ENCODE measurements at places on chromosomes 2 and 18.

GRCh38 chr18:21968338-21968737 is 201.1 kb upstream of the GATA6 start:
- no peak for DNase-seq

GRCh38 chr18:28043631-28044030 is 133.3 kb downstream of the CDH2 start:
- no peak for DNase-seq

GRCh38 chr2:102208774-102209173 is 22.0 kb downstream of the IL1RL2 start:
- DNase-seq: no peak

DNA sequence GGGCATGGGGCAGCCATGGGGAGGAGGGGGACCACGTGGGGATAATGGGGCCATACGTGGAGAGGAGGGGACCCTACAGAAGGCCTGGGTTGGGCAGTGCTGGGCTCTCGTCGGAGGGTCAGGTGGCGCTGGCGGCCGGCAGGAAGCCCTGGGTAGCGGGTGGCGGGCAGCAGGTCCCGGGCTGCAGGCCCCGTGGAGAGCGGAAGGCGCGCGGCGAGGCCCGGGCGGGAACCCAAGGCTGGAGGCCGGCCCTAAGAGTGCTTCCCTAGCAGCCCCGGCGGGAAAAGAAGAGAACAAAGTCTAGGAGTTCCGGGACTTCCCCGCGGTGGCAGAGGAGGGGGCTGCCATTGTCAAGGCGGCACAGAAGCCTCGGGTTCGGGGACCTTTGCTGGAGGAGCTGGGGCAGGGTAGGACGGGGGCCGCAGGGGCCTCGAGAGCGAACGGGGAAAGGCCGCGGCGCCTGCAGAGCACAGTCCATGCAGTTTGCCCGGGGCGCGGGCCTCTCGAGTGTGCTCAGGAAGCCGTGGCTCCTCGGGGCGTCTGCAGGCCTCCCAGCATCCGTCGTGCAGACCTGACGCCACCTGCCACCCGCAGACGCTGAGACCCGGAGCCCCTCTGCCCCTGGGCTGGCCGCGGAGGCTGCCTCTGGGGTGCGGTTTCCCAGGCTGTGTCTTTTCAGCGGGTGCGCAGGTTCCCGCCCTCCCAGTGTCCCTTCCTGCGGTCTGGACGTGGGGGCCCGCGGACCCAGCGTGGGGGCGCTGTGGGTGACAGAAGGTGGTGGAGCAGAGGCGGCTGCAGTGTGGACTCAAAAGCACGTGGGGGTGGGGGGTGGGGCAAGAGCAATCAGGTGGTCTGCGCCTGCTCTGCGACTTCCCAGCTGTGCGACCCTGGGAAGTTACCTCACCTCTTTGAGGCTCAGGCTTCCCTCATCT is 19.4 kb upstream of the NCL start:
- DNase-seq: no peak

GRCh38 chr2:52264488-52264887 is 1232.6 kb upstream of the NRXN1 start:
- DNase-seq: peak; percentile 35

- no peak for DNase-seq
These were observed 121.0 kb downstream of the MYO3B start for GRCh38 chr2:170298861-170299429.

DNA sequence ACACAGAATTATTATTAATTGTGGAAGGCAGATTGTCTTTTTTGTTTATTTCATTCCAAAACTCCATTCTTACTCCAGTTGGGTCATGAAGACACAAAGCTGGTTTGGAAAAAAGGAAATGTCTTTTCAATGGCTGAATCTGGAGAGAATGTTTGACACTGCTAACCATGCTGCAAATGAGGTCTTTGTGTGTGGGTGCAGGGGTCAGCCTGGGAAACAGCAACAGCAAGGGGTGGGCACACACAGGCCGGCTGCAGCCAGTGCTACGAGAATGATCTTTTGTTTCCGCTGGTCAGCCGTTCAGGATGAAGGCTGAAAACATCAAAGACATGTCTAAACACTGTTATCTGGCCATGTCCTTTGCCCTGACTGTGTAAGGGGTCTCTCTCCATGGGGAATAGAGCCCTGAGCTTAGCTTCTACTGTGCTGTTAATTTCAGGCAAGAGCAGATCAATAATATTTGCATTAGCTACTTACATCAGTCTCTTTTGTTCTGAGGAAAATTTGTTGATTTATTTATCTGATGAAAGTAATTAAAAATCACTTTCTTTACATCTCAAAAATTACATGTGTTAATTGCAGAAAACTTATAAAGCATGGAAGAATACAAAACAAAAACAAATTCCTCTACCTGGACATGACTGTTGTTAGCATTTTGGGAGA is 33.3 kb upstream of the E2F6 start:
- no peak for DNase-seq

DNA sequence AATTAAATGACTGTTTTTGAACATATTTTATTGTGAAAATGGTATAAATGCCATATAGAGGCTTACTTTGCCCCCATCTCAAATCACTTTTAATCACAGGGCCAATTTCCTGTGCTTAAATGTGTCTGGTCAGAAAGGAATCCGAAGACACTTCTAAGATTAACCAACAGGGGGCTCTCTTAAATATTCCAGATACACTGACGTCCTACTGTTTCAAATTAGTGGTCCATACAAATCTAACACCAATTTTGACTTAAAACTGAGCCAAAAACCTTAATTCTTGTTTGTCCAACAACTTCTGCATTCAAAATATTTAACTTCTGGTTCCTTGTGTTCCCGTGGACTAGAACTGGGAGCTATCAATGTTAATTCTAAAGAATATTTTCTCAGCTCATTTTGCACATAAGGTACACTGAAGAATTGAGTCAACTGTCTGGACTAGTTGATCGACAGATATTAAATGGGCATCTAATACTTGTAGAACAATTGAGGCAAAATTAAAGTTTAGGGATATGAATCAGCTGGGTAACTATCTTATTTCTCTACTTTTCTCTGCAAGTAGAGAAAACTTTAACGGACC is 557.5 kb downstream of the ARHGAP15 start:
- DNase-seq: peak; percentile 9

- no peak for DNase-seq
These were observed 17.6 kb upstream of the SLC9A2 start for GRCh38 chr2:102601730-102602129.

GRCh38 chr2:54546518-54546917 is 90.4 kb downstream of the SPTBN1 start:
- no peak for DNase-seq

GRCh38 chr18:11529081-11529480 is 80.3 kb upstream of the SLC35G4 start:
- DNase-seq: no peak

GRCh38 chr2:107174171-107174570 is 288.2 kb upstream of the ST6GAL2 start:
- no peak for DNase-seq

GRCh38 chr2:53941749-53942148 is 29.0 kb downstream of the PSME4 start:
- no peak for DNase-seq

DNA sequence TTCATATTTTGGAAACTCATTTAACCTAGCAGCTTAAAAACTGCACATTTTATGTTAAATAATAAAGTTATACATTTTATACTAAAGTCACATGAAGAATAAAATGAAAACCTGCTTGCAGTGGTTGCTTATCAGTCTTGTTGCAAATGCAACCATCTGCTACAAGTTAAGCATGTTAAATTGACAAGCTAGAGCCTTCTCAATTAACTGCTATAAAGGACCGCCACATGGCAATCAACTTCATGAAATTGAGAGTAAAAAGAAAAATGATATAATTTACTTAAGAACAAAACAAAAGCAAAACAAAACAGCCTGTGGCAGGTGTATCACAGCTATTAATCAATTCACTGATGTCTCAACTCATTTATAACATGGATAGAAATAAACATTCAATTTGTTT is 78.7 kb downstream of the RTTN start:
- no peak for DNase-seq

- DNase-seq: no peak
These were observed 88.2 kb upstream of the HNRNPA3 start for GRCh38 chr2:177124371-177124770.

DNA sequence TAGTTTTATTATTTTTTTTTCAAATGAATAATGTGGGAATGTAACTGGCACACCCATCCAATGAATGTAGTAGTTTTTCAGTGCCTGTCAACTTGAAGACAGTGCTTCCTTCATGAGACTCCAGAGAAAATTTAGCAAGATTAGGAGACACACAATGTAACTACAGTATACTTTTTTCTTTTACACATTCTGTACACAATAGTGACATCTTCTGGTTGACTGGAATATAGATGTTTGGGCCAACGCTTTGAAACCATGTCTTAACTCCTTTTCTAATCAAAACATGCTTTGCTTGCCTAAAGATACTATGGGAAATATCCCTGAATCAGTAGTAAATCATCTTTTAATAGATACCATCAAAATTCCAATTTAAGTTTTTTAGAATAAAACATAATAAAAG is 229.5 kb upstream of the ZC3H15 start:
- DNase-seq: no peak

DNA sequence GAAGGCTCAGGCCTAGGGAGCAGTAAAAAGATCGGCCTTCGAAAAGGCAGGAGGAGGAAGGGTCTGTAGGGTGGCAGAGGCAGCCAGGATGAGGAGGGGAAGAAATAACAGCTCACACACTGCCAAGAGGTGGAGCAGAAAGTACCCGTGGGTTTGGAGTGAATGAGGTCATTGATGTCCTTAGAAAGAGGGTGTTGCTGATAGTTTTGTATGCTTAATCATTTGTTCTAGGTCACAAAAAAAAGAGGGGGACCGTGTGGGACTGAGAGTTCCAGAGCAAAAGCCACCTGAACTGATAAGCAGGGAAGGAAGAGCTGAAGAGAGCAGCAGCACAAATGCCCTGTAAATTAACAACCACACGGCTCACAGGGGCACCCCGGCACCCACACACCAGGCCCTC is 140.4 kb downstream of the FAM161A start:
- DNase-seq: no peak

- DNase-seq: no peak
These were observed 725 bp downstream of the FBXO48 start for GRCh38 chr2:68466361-68466777.

DNA sequence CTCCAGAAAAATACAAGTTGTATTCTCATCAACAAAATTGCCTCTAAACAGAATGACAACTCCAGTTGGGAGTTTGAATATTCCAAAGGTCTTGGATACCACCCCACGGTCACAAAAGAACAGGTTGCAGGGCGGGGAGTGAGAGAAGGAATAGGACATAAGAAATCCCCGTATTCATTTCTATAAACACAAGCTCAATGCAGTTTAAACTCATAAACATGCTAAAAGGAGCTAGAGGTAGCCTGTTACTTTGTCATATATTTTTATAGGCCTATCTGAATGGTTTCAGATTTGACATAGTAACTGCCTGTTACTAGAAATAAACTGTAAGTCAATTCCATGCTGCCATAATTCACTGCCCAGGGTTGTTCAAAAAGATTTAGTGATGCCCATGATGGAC is 567.5 kb downstream of the BCL11A start:
- DNase-seq: no peak

GRCh38 chr2:29618024-29618423 is 303.4 kb downstream of the ALK start:
- DNase-seq: no peak

GRCh38 chr2:69545477-69545932 is 98.0 kb downstream of the AAK1 start:
- no peak for DNase-seq

DNA sequence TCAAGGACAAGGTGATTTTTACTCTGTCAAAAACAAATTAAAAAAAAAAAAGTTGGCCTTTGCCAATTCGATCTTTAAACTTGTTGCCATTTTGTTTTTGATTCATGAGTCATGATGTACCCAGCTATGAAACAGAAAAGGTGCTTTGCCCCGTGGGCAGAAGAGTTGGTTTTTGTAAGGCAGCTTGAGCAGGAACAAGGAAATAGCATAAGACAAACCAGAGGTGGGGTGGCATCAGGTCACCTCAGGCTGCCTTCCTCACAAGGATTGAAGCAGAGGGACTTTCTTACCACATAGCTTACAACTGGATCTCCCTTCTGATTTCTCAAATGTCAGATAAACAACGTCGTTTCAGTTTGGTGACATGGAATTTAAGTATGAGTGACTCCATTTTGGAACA is 123.8 kb downstream of the ARL4C start:
- no peak for DNase-seq

DNA sequence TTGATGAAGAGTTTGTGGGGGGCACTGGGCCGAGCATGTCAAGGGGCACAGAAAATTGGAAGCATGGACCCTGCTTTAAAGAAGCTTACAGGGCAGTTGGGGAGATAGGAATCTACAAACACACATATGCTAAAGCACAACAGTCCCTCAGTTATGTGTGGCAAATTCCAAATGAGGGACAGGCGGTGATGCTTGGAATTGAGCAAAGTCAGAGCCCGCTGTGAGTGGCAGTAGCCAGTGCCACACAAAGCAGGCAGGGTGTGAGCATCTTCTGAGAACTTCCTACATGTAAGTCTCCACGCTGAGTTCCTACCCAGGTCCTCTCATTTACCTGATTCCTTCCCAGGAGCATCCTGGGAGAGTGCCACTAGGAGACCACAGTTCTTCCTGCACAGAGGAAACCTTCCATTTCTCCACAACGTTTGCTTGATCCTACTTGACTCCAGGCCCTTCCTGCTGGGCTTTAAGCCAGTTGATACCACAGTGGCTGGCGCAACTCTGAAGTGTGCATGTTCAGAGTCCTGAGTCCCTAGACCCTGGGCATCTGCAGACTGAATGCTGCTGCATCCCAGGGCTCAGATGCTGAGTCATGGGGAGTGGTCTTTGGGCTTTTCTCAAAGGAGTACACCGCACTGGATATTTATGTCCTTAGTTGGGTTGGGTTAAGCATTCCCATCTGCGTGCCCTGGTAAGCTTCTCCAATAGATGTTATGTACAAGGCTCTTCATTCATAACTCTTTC is 287.3 kb upstream of the REV1 start:
- DNase-seq: no peak

GRCh38 chr18:55269622-55270021 is 310.4 kb upstream of the CCDC68 start:
- no peak for DNase-seq

All from iPS DF 19.7 (cell line).